ENCODE measurements at places on chromosomes 6 and 20.

DNA sequence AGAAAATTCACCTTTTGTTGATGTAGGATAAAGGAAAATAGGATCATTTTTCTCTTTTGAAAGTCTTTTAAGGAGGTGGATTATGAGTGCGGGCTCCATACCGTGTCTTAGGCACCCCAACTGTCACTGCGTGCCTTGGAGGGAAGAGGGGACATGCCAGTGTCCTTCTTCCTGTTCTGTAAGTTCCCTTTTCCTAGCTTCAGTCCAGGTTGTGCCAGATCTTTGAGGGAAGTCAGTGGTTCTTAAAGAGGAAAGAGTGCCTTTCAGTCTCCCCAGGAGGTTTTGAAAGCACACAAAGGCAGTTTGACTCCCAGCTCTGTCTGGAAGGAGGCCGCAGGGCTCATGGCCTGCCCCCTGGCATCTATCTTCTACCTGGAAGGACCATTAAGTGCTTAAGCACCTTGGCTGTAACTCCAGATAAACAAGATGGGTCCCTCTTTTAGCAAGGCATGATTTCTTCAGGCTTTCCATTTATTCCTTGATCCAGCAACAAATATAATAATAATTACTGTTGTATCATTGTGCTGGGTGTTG, 13.0 kb downstream of the EFCAB8 start:
- no peak for DNase-seq

DNA sequence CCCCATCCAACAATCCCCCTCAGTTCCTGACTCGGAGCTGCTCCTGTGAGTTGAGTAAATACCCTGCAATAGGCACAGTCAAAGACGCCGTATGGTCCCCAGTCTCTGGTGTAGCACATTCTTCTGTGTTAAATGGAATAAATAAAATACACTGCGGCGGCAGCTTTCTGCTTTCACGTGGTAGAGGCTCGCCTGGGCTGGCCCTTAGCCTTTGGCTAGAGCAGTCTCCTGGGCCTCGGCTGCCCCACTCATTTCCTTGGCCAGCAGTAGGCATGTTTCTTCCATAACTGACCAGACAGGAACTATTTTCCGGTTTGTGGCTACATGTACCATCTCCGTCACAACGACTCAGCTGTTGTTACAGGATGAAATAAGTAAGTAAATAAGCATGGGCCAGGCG, 20.7 kb downstream of the SERPINB6 start:
- no peak for DNase-seq

DNA sequence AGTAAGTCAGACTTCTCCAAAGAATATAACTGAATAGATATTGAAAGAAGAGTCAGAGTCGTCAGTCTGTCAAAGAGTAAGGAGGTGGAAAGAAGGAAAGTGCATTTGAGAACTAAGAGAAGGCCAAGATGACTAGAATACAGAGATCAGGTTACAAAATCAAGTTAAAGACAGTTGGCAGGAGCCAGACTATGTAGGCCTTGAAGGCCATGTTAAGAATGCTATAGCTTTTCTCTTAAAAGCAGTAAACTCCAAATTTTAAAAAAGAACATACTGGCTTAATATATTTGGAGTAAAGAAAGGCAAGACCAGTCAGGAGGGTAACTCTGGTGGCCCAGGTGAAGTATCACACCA, 68.8 kb downstream of the IBTK start:
- no peak for DNase-seq

GRCh38 chr6:154602708-154603107, 92.2 kb upstream of the CNKSR3 start:
- no peak for DNase-seq

DNA sequence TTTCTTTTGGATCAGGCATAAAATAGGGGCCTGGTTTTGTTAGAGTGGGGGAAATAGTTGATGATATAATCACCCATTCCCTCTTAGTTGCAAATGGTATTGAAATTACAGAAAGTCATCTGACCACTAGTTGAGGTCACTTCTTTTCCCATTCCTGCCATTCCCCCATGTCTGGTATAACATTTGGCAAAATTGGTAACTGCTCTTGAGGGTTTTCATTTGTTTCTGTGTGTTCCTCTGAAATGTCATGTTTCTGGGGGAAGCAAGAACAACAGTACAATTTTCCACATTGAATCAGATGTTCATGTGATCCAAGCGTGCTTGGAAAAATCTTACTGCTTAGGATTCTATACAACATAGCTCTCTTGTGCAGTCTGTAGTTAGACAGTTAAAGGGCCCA, 7.3 kb downstream of the AIG1 start:
- no peak for DNase-seq

DNA sequence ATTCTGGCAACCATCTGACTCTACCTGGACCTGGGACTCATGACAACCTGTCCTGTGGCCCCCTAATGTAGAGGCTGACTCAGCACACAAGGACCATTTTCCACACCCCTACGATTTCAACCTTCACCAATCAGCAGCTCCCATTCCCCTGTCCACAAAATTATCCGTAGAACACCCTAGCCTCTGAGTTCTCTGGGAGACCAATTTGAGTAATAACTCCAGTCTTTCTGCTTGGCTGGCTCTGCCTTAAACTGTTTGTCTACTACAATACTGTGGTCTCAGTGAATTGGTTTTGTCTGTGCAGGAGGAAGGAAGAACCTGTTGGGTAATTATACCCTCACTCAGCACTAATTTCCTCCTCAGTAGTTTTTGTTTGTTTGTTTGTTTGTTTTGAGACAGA, 99.3 kb upstream of the MRPS10 start:
- DNase-seq = no peak

- DNase-seq = no peak
Measured at GRCh38 chr20:36784116-36784515, 10.6 kb upstream of the DSN1 start.

- DNase-seq = no peak
Measured at GRCh38 chr20:59579404-59580145, 24.8 kb upstream of the PHACTR3 start.

GRCh38 chr20:62088258-62089127, 22.8 kb upstream of the TAF4 start:
- DNase-seq = no peak

DNA sequence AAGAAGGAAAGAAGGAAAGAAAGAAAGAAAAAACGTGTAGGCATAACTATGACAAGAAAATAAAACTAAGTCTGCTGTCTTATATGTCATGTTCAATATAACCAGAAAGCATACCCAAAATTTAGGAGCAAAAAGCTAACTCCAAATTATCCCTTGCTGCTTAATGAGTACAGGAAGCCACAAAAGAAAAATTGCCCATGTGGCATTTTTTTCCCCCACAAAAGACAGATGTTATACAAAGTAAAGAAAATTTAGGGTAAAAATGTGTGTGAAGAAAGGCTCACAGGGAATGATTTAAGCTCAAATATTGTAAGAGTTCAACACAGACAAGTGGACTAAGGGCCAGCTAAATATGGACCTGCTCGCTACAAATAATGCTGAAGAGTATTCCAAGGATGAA, 263.8 kb downstream of the BTBD9 start:
- no peak for DNase-seq

DNA sequence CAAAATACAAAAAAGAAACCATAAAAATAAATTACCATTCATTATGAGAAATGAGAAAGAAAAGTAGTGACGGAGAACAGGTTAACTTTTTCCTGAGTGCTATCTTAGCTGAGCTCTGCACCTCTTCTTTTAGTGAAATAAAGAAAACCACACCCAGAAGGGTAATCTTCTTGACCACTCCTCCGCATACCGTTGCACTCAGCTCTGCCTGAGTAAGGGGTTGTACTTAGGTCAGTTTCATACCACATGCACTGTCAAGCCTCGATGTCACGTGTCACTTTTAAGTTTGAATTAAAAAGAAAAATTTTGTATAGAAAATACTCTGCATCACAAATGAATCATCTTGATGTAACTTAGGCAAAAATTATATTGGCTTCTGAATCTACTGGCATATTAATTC, 2.8 kb downstream of the EZR start:
- no peak for DNase-seq

GRCh38 chr6:37170273-37171200, 585 bp downstream of the PIM1 start:
- DNase-seq = peak; percentile 69

DNA sequence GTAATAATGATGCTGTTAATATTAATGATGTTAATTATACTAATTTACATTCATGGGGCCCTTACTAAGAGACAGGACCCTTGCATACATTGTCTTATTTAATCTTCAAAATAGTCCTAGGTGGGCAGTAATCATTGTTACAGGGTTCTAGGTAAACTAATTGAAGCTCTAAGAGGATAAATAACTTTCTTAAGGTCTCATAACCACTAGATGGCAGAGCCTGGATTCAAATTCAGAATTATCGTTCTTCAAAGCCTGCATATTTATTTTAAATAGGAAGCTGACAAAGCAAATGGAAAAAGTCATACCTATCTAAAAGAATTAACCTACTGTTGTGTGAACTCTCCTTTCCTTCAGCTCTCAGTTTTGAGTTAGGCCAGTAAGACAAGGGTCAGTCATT, 23.5 kb downstream of the PTCHD4 start:
- no peak for DNase-seq

GRCh38 chr20:34060970-34061369, 51.1 kb downstream of the EIF2S2 start:
- no peak for DNase-seq

- no peak for DNase-seq
Measured at GRCh38 chr6:17638212-17638715, 38.2 kb downstream of the FAM8A1 start.

DNA sequence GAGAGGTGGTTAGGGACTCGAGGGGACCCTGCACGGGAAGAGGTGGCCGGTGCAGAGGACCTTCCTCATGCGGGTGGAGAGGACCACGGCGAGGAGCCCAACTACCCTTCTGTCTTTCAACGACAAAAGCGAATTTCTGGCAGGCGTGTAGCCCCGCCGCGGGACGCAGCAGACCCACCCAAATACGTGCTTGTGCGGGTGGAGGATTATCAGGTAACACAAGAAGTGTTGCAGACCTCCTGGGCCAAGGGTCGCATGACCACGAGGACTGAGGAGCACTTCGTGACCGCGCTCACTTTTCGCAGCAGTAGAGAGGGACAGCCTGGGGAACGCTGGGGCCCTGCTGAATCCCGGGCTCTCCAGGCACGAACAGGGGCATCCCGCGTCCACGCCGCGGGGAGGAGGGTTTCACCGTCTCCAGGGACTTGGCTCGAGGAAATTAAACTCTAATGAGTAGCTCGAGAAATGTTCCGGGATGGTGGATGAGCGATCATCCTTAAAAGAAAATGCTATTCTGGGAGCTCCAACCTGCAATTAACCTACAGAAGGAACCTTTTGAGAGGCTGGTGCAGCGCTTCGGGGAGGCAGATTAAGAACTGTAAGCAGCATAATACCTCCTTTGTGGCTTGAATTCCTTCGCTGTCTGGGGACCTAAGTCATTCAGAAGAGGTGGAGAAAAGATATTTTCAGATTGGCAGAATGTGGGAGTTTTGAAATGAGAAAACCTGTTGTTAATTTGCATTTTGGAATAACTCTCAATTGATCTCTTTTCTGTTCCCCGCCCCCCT, 804 bp downstream of the C6orf141 start:
- DNase-seq = peak; percentile 23

DNA sequence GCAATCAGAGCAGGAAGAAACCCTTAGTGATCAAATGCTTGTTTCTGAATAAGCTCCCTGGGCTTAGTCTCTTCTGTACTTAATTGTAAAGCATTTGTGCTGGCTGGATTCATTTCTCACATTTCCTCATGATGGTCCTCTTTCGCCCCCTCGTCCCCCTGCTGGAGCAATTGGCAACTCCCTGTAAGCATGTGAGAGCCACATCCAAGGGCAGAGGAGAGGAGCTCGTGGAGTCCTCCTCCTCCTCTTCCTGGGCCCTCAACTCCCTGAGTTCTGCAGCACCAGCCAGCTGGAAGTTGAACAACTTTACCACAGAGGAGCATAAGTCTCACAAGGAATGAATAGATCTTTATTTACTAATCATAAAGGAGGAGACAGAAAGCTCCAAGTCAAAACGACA, 12.6 kb downstream of the ANKEF1 start:
- DNase-seq = no peak

DNA sequence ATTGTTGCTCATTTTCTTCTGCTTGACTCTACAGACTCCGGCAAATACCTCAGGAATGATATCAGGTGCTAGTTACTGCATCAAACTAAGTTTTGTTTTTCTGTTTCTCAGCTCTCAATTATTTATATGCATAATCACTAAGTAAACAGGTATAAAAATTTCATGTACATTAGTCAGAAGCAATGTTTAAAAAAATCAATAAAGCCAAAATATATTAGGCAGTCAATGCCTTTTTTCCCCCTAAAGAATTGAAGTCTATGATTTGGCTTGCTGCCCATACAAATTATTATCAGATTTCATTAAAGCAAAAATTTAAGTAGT, 20.6 kb upstream of the MRS2 start:
- DNase-seq = no peak

GRCh38 chr6:114718186-114718585, 375.4 kb upstream of the HS3ST5 start:
- DNase-seq = no peak

DNA sequence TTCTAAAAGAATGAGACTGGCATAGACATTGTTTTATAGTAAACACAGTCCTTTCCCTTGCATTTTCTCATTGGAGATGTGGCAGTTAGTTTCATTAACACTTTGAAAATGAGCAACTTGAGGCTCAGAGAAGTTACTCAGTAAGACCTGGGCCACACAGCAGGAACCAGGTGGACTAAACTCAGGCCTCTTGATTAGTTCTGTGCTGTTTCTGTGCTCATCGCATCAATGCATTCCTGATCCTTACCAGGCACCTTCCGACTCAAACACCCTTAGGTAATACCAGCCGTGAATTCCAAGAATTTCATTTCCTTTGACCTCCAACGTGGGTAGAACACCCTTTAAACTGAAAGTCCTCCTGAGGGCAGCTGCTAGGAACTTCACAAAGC, 362.8 kb downstream of the ESR1 start:
- DNase-seq = no peak

DNA sequence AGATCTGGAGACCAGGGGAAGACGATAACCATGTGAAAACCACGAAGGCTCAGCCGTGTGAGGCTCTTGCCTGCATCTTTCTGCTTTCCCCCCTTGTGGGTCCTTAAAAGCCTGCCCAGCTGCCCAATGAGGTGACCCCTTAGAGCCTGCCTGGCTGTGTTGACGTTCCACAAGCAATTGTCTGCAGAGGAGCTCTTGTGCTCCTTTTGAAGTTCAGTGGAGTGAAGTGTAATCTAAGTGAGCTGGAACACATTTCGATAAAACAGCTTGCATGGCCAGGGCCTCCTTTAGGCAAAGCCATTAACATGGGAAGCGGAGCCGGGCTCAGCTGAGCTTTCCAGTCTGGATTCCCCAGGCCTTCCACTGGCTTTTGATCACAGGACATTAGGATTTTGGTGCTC, 27.3 kb upstream of the TCP11 start:
- DNase-seq = no peak

GRCh38 chr6:97819710-97820109, 536.7 kb upstream of the MMS22L start:
- no peak for DNase-seq

DNA sequence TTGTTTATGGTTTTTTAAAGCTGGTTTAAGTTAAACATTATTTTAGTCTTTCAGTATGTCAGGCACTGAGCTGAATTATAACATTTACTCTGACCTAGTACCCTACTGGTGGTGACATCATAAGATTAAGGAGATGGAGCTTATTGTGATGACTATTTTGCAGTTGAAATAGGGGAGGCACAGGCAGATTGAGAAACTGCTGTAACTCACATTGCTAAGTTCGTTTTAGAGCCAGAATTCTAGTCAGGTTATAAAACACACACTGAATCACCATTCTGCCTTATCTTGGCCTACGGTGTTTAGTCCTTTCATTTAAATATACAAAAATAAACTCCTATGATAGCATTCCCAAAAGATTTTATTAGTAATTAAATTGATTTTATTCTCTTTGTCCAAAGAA, 584.1 kb downstream of the TFAP2A start:
- no peak for DNase-seq
